Kasumi-1 (cell line): ENCODE measurements at places on chromosomes 4 and X.
A peak's percentile ranks its signal among the peaks of the same experiment; 100 is the strongest.

GRCh38 chr4:8541981-8542715 lies 38.0 kb upstream of the GPR78 start:
- DNase-seq, result no peak

- DNase-seq, result peak; percentile 29
Observed at GRCh38 chr4:19309378-19309777, 942.3 kb upstream of the SLIT2 start.

DNA sequence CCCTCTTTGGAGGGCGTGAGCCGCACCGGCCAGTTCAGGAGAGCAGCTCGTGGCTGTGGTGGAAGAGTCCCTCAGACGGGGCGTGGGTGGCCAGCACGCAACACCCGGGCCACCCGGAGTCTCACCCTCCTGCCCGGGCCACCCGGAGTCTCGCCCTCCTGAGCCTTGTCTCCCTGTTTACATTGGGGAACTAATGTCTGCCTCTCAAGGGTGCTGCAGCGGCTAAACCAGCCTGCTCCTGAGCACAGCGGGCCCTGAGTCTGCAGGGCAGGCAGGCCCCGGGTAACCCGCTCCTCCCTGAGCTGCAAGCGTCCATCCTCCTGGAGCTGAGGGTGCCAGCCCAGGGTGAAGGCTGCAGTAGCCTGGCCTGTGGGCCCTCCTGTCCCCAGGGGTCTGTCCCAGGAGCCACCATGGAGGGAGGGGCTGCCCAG lies 3.0 kb downstream of the PDE6B start:
- DNase-seq, result no peak

- no peak for DNase-seq
Observed at GRCh38 chr4:683247-683897, 5.6 kb downstream of the SLC49A3 start.

- DNase-seq, result peak; percentile 55
Observed at GRCh38 chr4:95095348-95095974, 337.7 kb downstream of the BMPR1B start.

GRCh38 chrX:120213438-120214265 lies 37.0 kb upstream of the ZBTB33 start:
- DNase-seq, result peak; percentile 62

DNA sequence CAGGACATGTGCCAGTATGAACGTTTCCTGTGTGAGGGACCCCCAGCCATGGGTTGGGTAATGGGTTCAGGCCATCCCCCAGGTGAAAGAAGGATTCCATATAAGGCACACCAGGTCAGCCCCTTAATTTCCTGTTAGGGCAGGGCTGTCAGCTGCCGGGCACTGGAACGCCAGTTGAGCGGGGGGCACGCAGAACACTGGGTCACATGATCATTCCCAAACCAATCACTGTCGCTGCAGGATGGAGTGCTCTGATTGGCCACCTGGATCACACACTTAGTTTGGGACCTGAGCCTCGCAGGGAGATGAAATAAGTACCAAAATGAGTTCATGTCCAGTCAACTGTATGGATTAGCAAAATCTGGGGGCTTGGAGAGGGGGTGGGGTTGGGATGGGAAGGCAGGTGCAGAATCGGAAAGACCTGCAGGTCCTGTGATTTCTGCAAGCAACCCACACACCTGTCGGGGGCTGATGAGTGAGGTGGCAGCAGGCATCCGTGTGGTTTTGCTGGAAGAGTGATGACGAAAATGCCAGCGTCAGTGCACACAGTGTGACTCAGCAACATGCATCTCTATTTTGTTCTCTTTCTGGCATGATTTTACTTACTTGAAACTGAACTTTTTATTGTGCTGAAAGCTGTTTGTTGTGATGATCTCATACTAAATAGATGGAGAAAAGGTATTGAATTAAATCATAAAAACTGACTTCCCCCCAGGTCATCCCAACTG lies 32.2 kb downstream of the RNF212 start:
- DNase-seq, result no peak

- DNase-seq, result no peak
Observed at GRCh38 chrX:107712231-107713202, 63.1 kb downstream of the TSC22D3 start.

GRCh38 chr4:144754562-144755410 lies 108.8 kb downstream of the HHIP start:
- DNase-seq, result peak; percentile 41

DNA sequence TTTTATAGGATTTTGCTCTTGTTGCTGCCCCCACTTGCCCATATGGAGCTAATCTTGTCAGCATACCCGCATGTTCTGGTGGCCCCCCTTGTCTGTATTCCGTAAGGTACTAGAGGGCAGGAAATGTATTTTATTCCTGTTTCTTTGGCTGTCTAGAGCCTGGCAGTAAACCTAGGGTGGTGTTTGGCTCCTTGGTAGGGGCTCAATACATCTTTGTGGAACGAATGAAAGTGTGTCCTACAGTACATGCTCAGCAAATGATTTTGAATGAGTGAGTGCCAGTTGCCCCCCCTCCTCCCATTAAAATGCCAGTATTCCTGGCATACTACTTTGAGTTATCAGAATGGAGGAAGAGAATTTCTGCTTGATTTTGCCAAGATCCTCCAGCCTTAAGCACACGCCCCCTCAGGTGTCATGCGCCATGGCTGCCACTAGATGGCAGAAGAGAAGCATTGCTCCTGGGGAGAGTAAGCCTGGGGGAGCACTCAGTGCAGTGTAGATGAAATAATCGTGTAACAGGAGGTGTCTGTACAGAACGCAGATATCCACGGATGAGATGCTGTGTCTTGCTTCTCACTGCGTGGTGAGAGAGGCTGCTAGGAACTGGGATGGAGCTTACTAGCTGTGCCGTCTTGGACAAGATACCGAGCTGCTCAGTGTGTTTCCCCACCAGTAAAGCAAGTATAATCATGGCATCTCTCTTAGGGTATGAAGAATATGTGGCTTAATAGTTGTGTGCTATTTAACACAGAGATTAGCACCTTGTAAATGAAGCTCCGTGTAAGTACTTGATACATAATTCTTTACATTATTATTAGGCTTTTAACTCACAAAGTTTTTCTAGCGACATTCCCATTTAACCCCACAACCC lies 17.2 kb upstream of the RNF212 start:
- DNase-seq, result peak; percentile 79

DNA sequence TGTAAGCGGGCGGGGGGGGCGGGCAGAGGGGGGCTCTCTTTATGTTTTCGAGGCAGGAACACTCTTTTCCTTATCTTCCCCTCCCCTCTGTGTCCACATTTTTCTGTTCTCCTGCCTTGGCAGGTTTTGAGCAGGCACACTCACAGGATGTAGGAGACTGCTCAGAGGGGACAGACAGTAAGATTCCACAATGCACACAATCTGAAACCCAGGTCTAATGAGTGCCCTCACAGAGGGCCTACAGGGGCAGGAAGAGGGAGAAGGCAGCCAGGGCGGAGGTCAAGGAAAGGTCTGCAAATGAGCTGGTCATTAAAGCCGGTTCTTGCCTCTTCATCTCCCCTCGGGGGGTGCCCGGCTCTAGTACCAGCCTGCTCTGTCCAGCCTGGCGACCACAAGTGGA lies 106.1 kb upstream of the ATP6AP2 start:
- DNase-seq, result no peak

GRCh38 chr4:54100595-54101189 lies 729 bp downstream of the GSX2 start:
- DNase-seq, result peak; percentile 45

DNA sequence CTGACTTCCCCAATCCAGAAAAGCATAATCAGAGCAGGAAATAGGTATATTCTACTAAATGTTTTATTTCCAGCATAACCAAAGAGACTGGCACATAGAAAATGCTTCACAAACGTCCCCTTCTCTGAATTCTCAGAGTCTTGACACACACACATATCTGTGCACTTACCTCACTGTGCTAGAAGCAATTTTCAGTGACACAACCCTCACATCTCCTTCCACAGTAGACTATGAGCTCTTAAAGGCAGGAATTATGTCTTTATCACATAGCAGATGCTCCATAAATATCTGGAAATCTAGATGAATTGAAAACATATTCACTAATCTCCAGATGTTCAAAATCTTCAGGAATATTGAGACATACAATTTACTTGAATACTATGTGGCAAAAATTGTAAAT lies 5.9 kb downstream of the SOWAHB start:
- DNase-seq, result no peak

DNA sequence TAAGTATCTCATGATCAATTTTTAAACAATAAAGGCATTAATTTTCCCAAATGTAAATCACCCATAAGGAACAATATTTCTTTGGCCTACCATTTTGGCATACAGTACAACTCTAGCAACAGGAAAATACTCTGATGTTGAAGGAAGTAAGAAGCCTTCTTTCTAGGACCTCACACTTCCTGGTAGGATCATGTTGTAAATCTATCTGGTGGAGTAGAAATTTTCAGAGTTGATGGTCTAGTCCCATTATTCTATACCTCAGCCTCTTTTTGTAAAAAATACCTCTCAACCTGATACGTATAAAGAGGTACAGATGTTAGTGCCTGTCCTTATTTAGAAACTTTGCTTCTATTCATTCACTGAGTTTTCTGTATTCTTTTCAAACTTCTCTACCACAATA lies 40.2 kb upstream of the GRID2 start:
- no peak for DNase-seq

DNA sequence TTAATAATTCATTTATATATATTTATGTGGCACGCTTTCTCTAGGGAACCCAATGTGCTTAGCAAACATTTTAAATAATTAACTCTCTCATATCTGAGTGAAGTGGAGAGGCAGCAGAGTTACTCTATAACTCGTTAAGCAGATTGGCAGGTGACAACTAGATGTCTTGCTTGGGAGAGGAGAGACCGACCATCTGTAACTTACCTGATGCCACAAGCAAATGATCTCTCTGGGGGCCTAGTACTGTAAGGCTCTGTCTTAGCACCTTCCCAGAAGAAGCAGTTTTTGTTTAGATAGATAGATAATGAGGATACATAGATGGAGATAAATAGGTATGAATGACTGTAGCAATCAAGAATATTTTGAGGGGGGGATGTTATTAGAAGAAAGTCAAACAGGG lies 11.9 kb upstream of the SEL1L3 start:
- no peak for DNase-seq

DNA sequence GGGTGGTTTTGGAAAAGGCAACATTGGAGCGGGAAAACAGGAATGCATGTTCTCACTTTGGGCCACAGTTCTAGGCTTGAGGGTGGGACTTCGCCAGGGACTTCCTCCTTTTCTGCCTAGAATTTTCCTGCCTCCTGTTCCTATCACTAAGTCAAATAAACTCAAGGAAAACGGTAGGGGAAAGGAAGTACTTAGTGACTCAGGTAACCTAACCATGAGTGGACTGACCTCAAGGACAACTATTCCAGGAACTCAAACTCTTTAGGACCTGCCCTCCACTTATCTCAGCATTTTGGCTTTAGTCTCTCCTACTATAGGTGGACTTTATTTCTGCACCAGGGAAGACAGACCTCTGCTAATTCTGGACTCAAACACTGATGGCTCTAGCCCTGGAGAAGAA lies 281.7 kb downstream of the ZNF674 start:
- DNase-seq, result no peak

- no peak for DNase-seq
Observed at GRCh38 chr4:166259081-166259480, 386.0 kb downstream of the TLL1 start.

GRCh38 chr4:51931461-51931860 lies 88.5 kb downstream of the DCUN1D4 start:
- DNase-seq, result no peak

DNA sequence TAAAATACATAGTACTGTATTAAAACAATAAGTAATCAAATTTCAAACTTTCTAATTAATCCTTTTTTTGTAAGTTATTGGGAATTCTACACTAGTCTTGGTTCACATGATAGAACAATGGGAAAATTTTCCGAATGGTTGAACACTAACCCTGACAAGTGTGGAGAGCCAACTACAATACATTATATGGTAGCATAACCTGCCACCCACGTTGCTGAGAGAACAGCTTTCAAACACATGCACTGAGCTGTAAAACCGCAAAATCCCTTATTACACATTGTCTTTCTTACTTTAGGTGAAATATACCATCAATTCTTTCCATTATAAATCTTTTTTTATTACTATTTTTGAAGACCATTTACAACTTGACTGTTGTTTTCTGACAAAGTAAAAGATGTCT lies 54.7 kb downstream of the ANAPC10 start:
- DNase-seq, result no peak

- DNase-seq, result no peak
Observed at GRCh38 chr4:45620808-45621207, 503.0 kb downstream of the GABRG1 start.

GRCh38 chr4:127131527-127131926 lies 501.2 kb upstream of the INTU start:
- DNase-seq, result no peak

GRCh38 chrX:154785716-154786115 lies 19.6 kb downstream of the MPP1 start:
- peak; percentile 40 for DNase-seq

DNA sequence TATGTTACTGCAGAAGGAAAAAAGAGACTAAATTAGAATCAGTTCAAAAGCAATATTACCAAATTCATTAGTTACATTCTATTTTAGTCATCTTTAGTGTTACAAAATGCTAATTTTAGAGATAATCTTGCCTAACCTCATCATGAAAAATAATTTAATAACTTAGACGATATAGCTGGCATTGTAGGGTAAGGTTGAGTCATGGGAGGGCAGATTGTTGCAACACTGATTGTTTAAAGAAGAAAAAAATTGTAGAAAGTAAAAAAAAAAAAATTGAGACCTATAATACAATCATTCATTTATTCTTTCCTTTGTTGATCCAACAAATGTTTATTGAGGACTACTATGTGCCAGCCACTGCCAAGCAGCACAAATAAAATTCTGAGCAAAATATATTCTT lies 330.9 kb downstream of the GBA3 start:
- no peak for DNase-seq

GRCh38 chrX:20432746-20433387 lies 166.2 kb upstream of the RPS6KA3 start:
- no peak for DNase-seq

DNA sequence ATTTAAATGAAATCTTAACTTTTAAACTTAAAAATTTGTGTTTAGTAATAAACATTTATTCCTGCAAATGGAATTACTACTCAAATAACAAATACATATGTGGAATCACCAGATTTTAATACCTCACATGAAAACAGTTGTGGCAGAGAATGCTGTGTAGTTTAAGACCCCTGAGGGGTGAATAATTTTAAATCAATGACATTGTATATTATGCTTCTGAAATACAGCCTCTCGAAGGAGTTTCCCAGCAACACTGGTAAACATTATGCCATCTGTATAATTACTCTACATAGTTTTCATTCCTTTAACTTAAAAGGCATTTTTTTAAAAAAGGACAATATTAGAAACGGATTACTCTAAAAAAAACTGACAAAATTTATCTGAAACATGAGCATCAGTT lies 2313.3 kb downstream of the ARAP2 start:
- DNase-seq, result no peak

- no peak for DNase-seq
Observed at GRCh38 chr4:37455301-37456131, 211.0 kb downstream of the NWD2 start.
